ENCODE measurements at places on chromosomes 16 and 17.

- no peak for DNase-seq
Measured at GRCh38 chr17:81171941-81172340, 5.9 kb upstream of the AATK start.

- peak; percentile 41 for DNase-seq
Measured at GRCh38 chr16:18983565-18984434, at the start of gene TMC7. Gene TMC7, plus strand, starts transcription at chr16:18983934. Its CDS starts 130 bp downstream, at chr16:18984064.

GRCh38 chr16:20844588-20844987 is 38.3 kb downstream of the REXO5 start:
- DNase-seq, result no peak

GRCh38 chr16:81583893-81584631 is 139.5 kb downstream of the CMIP start:
- no peak for DNase-seq

GRCh38 chr16:1870365-1871082 is 1.4 kb downstream of the MEIOB start:
- no peak for DNase-seq

GRCh38 chr17:1158879-1159278 is 20.9 kb downstream of the ABR start:
- DNase-seq, result no peak

- no peak for DNase-seq
Measured at GRCh38 chr17:67931227-67931626, 65.0 kb downstream of the C17orf58 start.

DNA sequence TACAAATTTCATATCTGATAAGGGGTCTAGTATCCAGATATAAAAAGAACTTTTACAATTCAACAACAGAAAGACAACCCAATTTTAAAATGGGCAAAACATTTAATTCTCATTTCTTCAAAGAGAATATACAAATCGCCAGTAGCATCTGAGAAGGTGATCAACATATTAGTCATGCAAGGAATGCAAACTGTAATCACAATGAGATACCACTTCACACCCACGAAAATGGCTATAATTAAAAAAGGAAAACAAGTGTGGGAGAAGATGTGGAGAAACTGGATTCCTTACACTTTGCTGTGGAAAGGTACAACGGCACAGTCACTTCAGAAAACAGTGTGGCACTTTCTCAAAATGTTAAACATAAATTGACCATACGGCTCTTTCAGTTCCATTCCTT is 168.2 kb downstream of the VPS53 start:
- DNase-seq, result no peak

DNA sequence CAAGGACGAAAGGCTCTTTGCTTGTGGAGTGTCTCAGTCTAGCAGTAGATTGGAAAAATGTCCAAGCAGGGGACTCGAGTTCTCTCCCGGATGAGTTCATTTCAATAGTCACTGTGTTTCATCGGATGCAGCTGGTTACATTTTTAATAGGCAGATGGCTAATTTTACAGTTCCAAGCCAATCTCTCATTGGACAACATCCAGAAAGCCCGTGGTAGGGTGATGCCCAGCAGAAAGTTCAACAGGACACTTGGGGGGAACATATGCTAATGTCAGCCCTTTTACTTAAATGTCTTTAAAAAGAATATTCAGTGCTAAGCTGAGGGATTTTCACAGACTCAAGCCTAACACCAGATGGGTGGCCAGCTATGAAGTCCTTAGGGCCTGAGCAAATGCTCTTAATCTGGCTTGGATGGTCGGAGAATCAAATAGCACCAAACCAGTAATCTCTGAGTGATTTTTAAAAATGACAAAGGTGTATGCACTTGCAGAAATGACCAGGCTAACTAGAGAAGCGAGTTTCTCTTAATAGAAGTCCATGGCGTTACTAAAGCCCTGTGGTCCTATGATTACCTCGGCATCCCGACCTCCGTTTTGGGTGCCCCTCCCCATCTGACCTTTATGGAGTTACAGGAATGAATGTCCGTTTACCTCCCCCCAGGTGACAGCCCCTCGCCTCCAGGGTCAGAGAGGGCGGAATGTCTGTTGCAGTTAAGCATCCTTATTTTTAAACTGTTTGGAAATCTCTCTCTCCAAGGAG is 289.2 kb upstream of the SALL1 start:
- DNase-seq, result no peak

GRCh38 chr17:11086646-11087340 is 154.2 kb upstream of the SHISA6 start:
- no peak for DNase-seq

DNA sequence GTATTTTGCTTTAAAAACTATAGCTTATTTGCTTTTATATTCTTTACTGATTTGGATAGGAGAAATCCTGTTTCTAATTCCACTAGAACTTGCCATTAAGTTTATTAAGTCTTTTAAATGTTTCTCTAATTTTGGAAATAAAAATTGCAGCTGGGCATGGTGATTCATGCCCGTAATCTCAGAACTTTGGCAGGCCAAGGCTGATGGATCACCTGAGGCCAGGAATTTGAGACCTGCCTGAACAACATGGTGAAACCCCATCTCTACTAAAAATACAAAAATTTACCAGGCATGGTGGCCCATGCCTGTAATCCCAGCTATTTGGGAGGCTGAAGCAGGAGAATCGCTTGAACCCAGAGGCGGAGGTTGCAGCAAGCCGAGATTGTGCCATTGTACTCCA is 30.7 kb downstream of the DNAH17 start:
- DNase-seq, result no peak

GRCh38 chr16:85337910-85338637 is 225.8 kb upstream of the CIBAR2 start:
- no peak for DNase-seq

DNA sequence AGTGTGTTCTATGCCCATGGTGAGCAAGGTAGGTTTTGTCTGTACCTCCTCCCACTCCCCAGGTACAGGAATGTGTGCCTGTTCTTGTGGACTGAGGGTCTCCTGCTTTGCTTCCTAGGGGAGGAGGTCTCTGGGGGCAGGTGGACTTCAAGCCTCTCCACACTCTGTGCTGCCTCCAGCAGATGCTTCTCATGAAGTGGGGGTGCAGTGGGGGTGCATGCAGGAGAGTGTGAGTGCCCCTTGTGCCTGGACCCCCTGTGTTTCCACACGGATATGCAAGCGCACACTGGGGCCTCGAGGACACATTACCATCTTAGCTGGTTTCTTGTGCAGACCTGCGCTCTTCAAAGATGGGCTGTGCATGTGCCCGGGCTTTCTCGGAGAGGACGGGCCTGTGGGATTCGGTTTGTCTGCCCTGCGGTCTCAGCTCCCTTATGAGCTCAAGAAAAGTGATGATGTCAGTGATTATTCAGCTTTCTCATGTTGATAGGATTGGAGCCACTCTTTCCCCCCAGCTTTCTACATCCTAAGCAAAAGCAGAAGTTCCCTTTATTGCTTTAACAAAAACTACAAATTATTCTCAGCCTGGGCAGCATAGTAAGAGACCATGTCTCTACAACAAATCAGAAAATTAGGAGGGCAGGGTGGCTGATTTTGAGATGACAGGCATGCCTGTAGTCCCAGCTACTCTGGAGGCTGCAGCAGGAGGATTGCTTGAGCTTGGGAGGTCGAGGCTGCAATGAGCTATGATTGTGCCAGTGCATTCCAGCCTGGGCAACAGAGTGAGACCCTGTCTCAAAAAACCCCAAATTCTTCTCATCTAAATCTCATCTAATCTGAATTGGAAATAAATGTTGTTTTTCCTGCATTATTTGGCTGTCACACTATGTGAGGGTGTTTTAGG is 86.8 kb downstream of the RPTOR start:
- no peak for DNase-seq

- DNase-seq, result no peak
Measured at GRCh38 chr17:8732406-8733085, 12.1 kb downstream of the CCDC42 start.

GRCh38 chr17:4934173-4934979 is 2.3 kb downstream of the GP1BA start:
- DNase-seq, result no peak

- DNase-seq, result no peak
Measured at GRCh38 chr17:76887802-76888201, 19.6 kb downstream of the MGAT5B start.

- no peak for DNase-seq
Measured at GRCh38 chr17:42240201-42240600, 36.0 kb downstream of the STAT5B start.

GRCh38 chr17:31548709-31549108 is 157.2 kb downstream of the RAB11FIP4 start:
- DNase-seq, result no peak

DNA sequence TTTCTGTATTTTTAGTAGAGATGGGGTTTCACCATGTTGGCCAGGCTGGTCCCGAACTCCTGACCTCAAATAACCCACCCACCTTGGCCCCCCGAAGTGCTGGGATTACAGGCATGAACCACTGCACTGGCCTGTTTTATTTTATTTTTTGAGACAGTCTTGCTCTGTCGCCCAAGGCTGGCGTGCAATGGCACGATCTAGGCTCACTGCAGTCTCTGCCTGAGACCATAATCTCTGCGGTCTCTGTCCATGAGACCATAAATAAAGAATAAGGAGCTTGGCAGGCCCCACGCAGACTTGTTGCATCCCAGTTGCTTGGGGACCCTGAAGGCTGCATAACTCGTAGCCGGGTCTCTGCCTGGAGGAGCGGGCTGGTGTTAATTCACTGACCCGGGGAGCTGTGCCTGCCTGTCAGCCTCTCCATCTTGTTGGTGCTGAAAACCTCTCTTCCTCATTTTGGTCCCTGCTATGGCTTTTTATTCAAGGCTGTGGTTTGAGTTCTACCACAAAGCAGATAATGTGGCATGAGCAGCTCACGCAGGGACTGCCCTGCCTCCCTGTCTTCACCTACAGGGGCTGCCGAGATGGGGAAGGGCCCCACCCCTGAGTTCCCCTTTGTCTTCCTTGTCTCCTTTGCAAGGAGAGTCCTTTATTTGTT is 82.1 kb downstream of the MSI2 start:
- DNase-seq, result no peak

GRCh38 chr16:22188595-22189442 is 17.3 kb upstream of the EEF2K start:
- DNase-seq, result peak; percentile 33

GRCh38 chr17:17783825-17784656 is 52.7 kb downstream of the SREBF1 start:
- DNase-seq, result peak; percentile 67

GRCh38 chr17:43760254-43760852 is 1.8 kb upstream of the SOST start:
- peak; percentile 37 for DNase-seq

GRCh38 chr17:7582396-7583252 is 1.0 kb upstream of the MPDU1 start:
- no peak for DNase-seq

DNA sequence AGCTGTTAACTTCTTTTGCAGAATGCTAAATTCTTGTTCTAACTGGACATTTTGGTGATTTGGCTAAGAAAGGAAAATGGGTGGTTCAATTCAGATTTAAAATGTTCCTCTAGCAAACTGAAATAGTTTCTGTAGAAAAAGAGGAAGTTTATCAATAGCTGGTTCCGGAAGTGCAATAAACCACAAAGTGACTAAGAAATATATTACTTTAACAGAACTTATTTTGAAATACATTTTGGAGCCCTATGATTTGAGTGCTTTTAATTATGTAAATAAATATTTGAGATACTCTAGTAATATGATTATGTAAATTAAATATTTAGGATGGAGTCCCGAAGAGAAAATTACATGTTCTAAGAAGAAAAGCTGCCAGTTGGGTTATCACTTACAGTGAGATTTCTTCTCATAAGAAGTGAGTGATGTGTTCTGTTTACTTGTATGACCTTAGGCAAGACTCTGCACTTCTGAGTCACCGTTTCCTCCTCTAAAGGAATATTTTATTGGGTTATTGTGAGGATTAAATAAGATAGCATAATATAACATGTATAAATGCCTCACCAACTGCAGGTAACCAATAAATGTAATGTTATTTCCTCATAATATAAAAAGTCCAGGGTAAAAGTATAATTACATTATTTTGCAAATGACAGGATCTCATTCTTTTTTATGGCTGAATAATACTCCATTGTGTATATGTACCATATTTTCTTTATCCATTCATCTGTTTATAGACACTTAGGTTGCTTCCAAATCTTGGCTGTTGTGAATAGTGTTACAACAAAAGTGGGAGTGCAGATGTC is at the start of gene EVI2B:
TSS of gene EVI2B (minus strand) at position 73 of the 800 bp plus-strand sequence. CDS start 8,445 bp downstream, outside the sequence.
- no peak for DNase-seq

DNA sequence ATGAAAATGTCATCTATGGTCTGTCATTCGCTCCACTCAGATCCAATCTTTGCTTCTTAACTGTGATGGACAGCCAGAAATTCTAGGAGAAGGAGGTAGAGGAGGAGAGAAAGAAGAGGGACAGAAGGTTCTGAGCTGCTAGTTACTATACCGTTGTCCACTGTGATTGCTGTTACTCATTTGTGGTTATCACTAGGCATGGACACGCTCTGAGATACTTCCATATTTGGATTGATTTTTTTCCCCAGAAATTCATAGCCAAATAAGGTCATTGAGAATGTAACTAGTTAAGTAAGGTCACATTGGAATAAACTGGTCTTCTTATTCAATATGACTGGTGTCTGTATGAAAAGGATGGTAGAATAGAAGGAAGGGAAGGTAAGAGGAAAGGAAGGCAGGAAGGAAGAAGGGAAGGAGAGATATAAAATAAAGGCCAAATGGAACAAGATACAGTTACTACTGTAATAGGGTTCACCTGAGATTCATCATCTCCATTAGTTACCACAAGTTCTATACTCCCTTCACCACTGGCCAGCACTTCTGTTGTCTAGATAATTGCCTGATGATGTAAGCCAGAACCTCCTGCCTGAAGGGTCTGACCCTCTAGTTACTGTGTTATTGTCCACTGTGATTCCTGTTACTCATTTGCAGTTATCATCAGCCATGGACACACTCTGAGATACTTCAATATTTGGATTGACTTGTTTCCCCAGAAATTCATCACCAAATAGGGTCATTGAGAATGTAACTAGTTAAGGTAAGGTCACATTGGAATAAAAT is 2.9 kb downstream of the KRTAP9-7 start:
- DNase-seq, result no peak

- DNase-seq, result no peak
Measured at GRCh38 chr16:52731219-52731875, 184.4 kb upstream of the TOX3 start.

GRCh38 chr17:22266231-22266630 is 573.9 kb downstream of the KCNJ18 start:
- DNase-seq, result peak; percentile 23

DNA sequence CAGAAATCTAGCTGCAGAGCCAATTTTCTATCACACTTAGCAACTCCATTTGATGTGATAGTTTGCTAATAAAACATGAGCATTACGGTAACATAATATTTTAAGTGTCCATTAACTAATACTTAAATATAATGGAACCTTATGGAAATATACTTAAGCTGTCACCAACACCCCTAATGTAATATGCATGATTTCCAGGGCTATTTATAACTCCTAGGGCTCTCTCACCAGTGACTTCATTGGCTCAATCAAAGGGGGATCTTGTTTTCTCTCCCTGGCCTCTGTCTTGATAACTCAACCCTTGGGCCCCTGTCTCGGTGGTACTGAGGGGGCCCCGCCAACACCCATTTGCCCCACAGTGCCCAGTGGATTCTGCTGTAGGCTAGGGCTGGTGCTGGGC is 170.4 kb downstream of the SALL1 start:
- DNase-seq, result no peak

GRCh38 chr17:28533091-28533807 is 19.2 kb downstream of the UNC119 start:
- no peak for DNase-seq

- peak; percentile 37 for DNase-seq
Measured at GRCh38 chr16:71882505-71883167, 1.3 kb downstream of the ZNF821 start.

Measured in NCI-H446 treated with DMSO at 0.1 percent for 48 hours (cell line).